Retina (tissue), 1 donor: ENCODE measurements at places on chromosomes 6 and 20.

DNA sequence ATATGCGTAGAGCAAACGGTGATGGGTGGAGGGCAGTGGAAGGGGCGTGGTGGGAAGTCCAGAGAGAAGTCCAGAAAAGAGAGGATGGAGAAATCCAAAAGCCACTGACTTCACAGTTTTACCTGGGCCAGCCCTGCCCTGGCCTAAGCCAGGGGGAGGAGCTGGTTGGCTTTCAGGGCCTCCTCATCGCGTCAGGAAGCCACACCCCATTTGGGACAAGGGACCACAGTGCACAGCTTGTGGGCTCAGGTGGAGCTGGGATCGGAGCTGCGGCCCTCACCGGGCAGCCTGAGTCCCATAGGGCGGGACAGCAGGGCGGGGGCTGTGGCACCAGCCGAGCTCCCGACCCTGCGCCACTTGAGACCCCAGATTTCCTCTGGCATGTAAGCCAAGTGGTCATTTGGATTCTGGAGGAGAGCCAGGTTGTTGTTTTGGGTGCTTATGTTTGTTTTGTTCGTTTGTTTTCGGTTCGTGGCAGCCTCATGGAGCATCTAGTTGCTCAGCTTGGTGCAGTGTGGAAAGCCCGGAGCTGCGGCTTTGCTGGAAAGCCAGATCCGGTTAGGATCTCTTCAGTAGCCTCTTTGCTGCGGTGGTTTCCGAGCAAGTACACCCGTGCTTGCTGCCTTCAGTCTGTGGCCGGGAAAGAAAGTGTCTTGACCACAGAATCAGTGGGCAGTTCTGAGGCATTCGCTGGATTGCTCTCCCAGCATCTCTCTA lies 42.2 kb downstream of the RIOK1 start:
- no peak for DNase-seq

DNA sequence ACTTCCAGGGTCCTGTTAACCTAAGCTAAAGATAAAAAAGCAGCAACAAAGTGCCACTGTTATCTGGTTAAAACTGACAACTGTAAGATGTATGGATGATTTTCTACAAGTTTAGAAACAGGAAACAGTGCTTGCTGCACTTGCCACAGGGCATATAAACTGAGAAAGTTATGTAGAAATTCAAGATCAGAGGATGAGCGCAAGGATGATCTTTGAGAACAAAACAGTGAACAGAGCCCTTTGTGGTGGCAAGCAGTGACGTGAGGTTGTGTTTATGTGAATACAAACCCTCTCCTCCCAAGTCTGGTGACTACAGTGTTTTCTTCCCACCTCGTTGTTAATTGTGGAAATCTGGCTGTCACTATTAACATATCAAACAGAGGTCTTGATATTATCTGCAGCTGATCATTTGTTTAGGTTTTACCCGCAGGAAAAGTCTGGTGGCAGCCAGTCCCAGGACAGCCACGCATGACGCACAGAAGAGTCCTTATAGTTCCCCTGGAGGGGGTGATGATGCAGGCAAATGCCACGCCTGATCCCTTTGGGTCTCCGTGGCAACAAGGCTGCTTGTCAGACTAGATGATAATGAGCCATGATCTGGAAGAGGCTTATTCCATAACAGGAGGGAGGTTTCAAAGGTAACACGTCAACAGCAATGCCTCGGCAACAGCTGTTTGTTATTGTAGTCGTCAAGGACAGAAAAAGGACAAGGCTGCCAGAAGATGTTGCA lies 43.1 kb upstream of the TNFAIP3 start:
- peak; percentile 70 for DNase-seq

- no peak for DNase-seq
Measured at GRCh38 chr6:56620229-56620868, 22.3 kb downstream of the DST start.

GRCh38 chr6:149964308-149965193 lies 808 bp downstream of the ULBP1 start:
- DNase-seq, result peak; percentile 84

DNA sequence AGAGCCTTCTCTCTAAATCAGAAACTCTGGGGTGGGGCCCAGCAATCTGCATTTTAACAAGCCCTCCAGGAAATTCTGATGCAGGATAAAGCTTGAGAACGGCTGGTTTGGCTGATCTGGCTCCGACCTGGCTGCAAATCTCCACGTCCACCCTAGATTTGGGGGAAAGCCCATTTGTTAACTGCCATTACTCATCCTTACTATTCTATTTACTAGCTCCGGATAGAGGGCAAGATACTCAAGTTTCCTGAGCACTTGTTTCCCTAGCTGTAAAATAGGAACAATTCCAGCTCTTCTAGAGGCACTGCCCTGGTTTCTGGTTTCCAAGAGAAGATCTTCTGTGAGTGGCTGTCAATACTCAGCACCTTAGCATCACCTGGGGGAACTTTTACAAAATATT lies 44.4 kb downstream of the DAAM2 start:
- no peak for DNase-seq

- DNase-seq, result peak; percentile 84
Measured at GRCh38 chr6:97215157-97215769, 67.8 kb downstream of the MMS22L start.

- no peak for DNase-seq
Measured at GRCh38 chr20:36820928-36821327, 47.4 kb upstream of the DSN1 start.
